ENCODE measurements at places on chromosomes 11 and 22.

- no peak for DNase-seq
These were observed 76.9 kb upstream of the ANO1 start for GRCh38 chr11:70001246-70001645.

DNA sequence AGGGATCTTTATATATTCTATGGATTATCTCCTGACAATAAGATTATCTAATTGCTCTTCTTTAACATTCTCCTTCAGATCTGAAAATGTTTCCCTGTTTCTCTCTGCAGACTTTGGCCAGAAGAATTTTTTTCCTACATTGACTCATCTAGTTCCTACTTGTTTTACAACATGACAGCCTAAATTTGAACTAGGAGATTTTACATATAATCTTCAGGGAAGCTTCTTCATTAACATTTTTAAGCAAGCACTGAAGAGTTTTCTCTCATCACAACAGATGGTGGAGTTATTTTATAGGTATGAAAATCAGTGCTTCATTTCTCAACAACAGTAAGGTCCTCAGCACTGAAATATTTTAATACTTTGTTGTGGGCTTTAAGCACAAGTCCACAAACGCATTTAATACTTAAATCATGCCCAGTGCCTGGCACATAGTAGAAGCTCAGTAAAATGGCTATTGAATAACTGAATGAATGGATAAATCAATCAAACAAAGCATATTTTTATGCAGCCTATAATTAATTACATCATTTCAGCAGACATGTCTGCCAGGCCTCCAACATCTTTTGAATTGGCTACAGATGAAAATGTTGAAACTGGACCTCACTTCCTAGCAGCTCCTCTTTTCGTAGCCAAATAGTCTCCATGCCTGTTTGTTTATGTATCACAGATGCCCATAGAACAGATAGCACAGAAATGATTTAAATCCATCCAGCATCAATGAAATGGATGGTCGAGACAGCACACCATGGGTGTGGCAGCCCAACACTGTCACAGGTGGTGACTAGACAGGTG lies 117.3 kb upstream of the POU2AF2 start:
- no peak for DNase-seq

- DNase-seq = no peak
These were observed 532.3 kb downstream of the SOX6 start for GRCh38 chr11:15824060-15824459.

DNA sequence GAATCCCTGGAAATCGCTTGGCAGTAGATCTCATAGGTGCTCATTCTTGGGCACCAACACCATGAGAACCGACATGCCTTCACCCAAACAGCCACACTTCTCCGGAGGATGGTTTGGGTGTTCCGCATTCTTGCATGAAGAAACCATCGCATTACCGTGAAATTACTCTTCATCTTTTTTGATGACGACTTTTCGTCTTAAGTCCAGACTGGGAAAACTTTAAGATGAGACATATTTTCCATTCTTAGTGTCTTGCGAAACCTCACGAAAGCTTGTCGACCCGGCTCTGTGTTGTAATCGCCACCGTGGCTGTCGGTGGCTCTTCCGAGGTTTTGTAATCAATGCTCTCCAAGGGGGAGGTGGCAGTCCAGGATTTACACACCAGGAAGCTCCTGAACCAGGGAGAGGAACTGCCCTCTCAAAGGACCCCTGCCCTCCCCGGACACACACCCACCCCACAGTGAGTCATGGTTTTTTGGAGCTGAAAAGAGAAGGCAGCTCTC lies 1.7 kb downstream of the TOM1 start:
- peak; percentile 68 for DNase-seq

DNA sequence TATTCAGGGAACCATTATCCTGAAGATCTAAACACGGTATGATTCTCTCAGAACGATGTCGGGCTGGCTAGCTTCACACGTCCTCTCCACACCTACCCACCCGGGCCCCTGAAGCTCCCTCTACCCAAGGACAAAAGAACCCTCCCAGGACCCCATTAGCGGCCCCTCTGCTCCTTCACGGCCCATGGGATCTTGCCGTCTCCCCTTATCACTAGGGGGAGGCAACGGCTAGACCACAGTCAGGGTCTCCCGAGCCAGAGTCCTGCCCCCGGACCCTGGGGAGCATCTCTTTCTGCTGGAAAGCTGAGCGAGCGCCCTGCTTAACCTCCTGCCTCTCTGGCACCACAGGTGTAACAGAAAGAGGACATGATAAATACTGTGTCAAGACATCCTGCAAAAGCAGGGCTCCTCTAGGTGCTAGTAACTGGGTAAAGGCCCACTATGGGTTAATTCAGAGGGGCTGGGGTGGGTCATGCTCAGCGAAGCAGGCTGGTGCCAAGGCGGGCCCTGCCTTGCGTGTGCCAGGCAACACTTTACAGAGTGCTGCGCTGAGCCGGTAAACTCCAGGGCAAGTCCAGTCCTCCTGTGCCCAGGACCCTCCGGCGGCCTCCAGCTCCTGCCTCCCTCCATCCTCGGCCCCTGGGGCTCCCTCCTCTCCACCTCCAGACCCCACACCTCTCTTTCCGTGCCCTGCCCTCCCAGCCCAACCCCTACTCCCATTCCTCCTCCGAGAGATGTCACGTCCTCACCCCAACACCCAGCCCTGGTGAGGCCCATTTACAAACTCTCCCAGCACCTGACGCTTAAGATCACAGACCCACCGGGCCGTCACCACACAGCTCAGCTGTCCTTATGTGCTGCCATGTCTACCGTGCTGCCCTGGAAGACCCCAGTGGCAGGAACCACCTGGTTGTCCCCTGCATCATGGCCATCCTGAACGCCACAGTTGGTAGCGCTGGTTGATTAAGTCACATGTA lies 3.0 kb downstream of the TOLLIP start:
- no peak for DNase-seq

- no peak for DNase-seq
These were observed 2.1 kb upstream of the BATF2 start for GRCh38 chr11:64998690-64999431.

- no peak for DNase-seq
These were observed 29.0 kb downstream of the FBLN1 start for GRCh38 chr22:45531441-45532234.

DNA sequence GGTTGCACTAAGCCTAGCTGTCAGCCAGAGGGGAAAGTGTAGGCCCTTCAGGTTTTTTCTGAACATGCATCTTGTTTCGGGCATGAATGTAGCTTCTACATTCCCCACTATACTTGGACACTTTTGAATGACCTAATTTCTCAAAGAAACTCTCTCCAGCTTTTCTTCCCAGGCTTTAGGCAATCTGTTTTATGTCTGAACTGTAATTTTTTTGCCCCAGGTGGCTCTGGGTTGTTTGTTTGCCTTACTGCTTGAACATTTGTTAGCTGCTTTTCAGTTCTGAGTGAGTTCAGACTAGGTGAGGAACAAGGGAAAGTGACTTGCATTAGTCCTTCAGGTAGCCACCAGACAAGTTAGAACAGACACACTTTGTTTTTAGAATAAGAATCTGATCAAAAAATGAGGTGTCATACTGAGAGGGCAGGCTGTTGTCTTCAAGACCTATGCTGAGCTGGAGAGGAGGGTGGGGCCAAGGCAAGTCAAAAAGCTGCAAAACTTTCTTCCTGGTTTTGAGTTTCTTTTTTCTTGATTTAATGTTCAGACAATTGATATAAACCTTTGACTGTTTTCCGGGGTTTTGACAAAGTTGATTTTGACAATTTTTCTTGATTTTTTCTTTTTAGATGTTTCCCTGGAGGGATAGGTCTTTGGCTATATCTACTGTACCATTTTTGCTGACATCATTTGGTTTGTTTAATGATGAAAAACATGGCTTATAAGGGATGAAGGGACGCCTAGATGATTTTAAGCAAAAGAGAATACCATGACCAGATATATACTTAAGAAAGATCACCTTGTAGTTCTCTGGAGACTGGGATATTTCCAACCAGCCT lies 182.8 kb downstream of the WNT11 start:
- DNase-seq = no peak

DNA sequence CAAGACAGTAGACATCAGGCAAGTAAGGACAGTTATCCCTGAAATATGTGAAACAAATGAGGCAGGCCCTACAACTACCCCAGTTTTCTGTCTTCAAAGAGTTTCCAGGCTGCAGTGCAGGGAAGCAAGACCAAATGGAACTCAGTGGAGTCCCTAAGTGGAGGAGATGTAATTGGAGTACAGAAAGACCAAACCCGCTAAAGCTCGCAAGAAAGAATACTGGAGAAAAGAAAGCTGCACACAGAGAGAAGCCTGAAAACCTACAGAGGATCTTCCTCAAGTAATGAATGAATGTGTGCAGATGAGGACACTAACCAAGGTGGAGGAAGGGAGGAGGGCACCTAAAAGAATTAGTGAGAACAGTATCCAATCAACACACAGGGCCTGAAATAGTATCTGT lies 1.3 kb upstream of the OR56A3 start:
- DNase-seq = no peak

GRCh38 chr11:108663154-108663877 lies 1.6 kb upstream of the DDX10 start:
- no peak for DNase-seq

GRCh38 chr22:49026494-49027367 lies 800.9 kb downstream of the BRD1 start:
- DNase-seq = no peak

DNA sequence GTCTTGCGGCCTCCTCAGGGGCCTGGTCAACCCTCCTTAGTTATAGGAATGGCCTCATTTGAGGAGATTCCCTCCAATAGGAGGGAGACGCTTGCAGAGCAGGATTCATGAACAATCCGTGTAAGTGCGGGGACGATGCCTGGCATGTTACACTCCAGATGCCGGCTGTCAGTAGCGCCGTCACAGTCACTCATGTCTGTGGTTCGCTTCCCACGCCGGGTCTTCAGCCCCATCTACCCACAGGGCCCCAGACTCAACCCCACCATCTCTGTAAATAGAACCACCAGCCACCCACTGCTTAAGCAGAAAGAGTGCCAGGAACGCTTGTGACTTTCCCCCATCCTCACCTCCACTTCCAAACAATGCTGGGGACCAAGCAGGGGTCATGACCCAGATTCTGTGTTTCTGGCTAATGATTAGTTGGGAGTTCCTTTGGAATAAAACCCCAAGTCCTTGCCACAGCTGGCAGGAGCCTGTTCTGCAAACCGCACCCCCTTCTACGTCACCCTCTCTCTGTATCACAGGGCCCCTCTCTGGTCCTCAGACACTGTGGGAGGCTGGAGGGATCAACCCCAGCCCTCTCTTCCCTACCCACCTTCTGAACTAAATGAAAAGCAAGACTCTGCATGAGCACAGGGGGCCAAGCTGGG lies 38.8 kb upstream of the TOLLIP start:
- no peak for DNase-seq

GRCh38 chr11:73869332-73869949 lies 7.2 kb downstream of the COA4 start:
- no peak for DNase-seq

GRCh38 chr11:73547706-73548595 lies 50.0 kb downstream of the FAM168A start:
- no peak for DNase-seq

DNA sequence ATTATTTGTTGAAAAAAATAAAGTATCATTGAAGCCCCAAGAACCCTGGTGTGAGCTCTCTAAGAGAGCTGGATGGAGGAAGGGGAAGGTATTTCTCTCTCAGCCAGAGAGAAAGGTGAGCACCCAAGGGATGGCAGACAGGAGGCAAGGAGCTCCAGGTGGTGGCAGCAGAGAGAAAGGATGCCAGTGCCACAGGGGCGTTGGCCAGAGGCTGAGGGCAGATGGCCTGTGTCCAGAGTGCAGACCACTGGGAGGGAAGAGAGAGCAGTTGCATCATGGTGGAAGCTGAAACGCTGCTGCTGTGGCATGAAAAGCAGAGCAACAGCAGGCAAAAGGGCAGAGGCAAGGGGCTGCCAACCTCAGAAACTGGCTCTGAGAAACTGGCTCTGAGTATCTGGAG lies 8.5 kb downstream of the SPON1 start:
- no peak for DNase-seq

DNA sequence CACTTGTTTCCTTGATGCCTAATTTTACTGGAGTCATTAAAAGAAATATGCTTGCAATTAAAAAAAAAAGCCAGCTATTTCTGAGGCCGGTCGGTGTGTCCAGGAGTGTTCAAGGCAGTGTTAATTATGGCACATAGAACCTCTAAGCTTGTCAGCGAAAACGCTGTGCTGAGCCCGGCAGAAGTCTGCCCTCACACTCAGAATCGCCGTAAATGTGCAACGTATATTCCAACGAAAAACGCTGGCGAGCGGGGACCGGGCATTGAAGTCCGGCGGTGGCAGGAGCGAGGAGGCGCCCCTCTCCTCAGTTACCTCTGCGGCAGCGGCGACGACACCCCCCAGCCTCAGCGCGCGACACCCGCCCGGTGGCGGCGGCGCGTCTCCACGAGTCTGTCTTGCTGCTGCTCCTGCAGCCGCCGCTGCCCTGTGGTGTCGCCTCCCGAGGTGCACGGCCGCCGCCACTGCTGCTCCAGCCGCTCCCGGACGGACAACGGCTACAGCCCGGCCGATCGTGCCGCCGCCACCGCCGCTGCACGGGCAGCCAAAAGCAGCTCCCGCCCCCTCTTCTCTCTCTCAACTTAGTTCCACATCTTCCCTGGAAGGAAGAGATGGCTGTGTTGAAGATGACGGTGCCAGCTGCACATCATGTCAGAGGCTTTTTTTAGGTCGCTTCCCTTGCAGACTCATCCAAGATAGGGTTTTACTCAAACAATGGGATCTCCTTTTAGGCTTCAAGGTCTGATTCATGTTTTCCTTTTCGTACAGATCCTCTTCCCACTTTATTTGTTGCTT lies 56.0 kb downstream of the JAM3 start:
- no peak for DNase-seq

DNA sequence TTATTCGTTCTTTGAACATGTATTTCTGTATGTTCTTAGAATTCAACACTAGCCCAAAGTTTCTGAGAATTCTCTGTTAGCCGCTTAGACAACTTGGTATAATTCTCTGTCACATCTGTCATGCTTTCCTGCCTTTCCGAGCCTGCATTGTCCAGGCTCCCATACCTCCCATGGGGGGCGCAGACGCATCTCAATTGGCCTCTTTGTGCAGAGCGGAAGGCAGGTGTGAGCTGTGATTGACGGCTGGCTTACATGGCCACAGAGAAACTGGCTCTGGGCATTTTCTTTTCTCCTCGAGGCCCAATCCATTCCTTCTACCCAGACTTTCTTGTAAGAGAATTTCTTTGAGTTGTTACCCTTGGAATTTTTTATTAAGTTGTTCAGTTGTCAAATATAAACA lies 132.7 kb upstream of the SESN3 start:
- no peak for DNase-seq

DNA sequence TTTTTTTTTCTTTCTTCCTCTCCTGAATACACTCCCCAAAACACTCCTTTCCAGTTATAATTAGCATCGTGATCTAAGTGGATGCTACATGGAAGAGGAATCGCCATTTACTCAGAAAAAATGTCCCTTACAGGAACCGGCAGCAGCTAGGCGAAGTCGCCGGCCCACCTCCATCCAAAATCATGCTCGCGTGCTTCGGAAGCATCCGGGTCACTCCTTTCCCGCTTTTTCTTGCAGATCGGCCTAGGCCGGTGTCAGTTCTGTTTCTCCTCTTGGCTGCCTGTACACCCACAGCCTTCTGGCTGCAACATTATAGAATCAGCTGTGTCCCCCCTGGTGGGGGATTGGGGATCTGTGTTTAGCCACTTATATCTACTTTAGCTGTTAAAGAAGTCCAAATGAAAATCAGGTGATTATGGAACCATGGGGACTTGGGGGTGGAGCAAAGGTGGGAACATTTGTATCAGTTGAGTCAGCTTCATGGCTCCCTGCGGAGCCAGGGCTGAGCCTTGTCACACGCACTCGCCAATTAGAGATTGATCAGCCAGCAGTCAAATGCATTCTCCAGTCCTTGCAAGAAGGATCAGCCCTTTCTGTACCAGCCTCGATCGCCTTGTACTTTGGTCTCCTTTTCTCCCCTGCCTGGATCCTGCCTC lies 36.3 kb downstream of the ASRGL1 start:
- DNase-seq = no peak

GRCh38 chr11:2393941-2394817 lies 6.4 kb upstream of the TSSC4 start:
- DNase-seq = no peak

Measured in GOT3 (cell line).